Activated CD4-positive, alpha-beta T cell treated with anti-CD3 and anti-CD28 coated beads, Interleukin-2, Interleukin-6, amounts not matched to agents 100 ng/mL and 50 ng/mL, durations not matched to agents 16 hours and 8 hours (primary cell): ENCODE measurements at places on chromosomes 2 and 18.

- no peak for DNase-seq
Measured at GRCh38 chr18:42773870-42774269, 341.6 kb downstream of the RIT2 start.

GRCh38 chr18:33212363-33212762, 228.2 kb downstream of the CCDC178 start:
- DNase-seq = no peak

GRCh38 chr2:223930103-223930976, 14.8 kb downstream of the WDFY1 start:
- no peak for DNase-seq

GRCh38 chr2:181764095-181764963, 84.0 kb upstream of the NEUROD1 start:
- no peak for DNase-seq

DNA sequence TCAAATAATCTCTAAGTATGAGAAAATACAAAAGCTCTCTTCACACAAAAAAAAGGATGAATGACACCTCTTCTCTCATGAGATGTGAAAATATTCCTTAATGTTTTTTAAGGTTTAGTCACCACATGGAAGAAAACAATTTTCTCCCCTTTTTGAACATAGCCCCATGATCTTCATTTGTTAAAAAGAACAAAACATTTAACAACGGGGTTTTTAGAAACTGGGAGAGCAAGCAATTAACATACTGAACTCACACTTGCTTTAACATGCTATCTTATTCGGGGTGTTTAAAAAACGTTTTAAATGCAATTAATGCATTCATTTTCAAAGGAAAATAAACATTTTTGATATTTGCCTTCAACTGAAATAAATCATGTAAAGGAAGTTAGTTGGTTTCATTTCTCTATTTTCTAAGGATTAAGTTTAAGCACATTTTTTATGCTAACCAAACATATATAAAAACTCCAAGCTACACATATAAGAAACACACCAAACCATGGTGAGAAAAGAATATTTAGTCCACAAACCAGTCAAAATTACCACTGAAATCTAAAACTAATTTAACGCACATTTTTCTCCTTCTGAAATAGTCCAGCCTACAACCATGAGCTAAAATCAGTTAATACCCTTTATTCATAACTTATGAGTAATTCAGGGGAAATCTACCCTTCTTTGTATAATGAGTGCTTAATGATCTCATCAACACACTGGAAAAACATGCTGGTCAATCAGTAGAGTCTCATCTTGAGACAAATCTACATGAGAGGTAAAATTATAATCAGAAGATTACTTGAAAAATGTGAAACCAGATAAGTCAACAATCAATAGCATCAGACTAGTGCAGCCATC, 8.2 kb downstream of the FBXO11 start:
- peak; percentile 10 for DNase-seq
